NCI-H524 treated with DMSO at 0.1 percent for 48 hours (cell line): ENCODE measurements at places on chromosomes 12 and 14.

- no peak for DNase-seq
Measured at GRCh38 chr14:72480464-72481243, 413.2 kb downstream of the DPF3 start.

DNA sequence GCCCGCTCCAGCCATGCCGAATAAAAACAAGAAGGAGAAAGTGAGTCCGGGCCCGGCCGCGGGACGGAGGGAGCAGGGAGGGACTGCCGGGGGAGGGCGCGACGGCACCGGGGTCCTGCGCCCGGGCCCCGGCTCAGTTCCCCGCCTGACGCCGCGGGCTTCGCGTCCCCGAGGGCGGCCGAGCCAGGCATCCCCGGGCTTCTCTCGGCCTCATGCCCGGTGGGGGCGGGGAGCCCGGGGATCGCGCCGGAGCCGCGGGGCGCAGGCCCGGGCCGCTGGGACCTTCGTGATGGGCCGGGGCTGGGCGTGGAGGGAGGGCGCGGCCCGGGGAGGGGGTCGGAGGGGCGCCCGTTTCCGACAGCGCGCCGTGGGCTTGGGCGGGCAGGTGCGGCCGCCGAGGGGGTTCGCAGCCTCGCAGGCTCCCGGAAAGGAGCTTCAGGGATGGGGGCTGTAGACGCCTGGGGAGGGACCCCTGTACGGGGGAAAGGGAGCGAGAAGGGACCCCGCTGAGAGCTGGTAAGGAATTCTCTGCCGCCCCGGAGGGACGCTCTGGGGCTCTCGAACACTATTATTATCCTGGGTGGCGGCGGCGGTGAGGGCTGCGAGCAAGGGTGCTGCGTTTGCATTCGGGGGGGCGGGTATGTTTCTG lies 496 bp downstream of the PPP2R5C start:
- DNase-seq, result no peak

GRCh38 chr12:106223485-106224354 lies 24.1 kb downstream of the CKAP4 start:
- no peak for DNase-seq

DNA sequence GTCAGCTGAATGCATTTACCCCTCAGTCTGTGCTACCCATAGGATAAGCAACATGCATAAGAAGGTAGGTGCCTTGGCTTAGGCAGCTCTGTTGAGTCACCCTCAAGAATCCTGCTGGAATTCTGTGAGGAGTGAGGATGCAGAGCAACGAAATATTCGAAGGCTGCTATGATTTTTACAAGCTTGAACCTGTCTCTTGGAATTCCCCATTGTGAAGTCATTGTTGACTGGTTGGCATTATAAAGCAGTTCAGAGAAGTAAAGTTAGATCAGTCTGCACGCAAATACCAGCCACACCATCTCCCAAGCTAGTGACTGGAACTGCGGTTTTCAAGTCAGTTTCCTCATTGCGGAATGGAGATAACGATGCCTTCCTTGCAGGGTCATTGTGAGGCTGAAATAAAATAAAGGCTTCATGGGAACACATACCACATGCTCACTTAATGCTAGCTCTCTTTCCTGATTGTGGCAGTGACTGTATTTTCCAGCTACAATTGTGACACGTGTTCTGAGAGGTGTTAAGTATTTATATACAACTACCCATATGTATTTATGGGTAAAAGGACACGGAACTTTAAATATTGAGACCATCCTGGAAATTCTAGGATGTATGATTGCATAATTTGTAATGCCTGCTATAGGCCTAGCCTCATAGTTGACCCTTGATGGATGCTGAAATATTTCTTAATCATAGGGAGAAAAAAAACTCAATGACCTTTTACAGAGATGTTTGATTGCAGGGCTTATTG lies 96.7 kb downstream of the ETV6 start:
- no peak for DNase-seq

DNA sequence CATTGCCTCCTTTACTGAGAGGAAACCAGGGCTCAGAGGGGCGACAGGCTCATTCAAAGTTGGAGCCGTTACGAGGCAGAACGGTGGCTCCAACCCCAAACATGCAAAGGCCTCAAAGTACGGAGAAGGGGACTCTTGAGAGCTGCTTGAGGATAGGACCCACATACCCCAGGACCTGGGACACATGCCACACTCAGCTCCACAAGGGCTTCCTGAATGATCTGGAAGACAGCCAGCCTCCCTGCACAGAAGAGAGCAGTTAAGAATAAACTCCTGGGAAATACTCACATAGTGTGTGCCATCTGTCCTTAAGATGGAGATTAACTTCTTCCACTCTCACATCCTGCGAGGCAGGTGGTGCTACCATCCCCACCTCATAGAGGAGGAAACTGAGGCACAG lies 26.6 kb upstream of the NXPH4 start:
- peak; percentile 66 for DNase-seq

- no peak for DNase-seq
Measured at GRCh38 chr14:30330445-30330844, 228.5 kb upstream of the G2E3 start.

- no peak for DNase-seq
Measured at GRCh38 chr14:83085725-83086124, 1552.1 kb upstream of the SEL1L start.

GRCh38 chr14:63361790-63362189 lies 43.1 kb upstream of the GPHB5 start:
- no peak for DNase-seq

GRCh38 chr14:60204104-60204842 lies 39.1 kb upstream of the DHRS7 start:
- DNase-seq, result no peak

- DNase-seq, result no peak
Measured at GRCh38 chr12:132380641-132381040, 51.3 kb upstream of the GALNT9 start.

DNA sequence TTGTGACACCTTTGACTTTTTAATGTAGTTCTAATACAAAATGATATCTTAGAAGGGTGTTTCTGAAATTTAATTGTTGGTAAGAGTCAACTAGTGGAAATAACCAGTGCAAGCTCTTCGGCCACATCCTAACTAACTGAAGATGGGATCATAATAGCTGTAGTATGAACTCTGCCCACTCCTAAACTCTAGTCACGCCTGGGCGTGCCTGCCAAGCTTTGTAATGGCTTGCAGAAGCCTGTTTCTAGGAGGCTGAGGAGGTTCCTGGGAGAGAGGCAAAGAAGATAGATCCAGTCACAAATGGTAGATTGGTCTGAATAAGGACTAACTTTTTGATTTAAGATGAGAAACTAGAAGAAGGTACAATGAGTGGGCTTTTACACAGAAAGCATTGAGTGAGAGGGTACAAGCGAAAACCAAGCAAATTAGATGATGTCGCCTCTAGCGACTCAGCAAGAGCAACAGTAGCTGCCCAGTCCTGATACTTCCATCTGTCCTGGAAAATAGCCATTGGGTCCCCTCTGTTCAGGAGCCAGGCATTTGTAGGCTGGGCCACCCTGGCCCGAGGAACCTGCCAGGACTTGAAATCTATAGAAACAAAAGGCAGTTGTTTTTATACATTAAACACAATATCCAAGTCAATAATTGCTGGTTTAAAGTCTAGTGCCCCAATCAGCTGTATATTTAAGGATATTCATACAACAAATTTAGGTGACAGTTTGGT lies 148.8 kb downstream of the SLC38A4 start:
- DNase-seq, result no peak

GRCh38 chr12:87201598-87201997 lies 827.6 kb downstream of the C12orf50 start:
- DNase-seq, result no peak

DNA sequence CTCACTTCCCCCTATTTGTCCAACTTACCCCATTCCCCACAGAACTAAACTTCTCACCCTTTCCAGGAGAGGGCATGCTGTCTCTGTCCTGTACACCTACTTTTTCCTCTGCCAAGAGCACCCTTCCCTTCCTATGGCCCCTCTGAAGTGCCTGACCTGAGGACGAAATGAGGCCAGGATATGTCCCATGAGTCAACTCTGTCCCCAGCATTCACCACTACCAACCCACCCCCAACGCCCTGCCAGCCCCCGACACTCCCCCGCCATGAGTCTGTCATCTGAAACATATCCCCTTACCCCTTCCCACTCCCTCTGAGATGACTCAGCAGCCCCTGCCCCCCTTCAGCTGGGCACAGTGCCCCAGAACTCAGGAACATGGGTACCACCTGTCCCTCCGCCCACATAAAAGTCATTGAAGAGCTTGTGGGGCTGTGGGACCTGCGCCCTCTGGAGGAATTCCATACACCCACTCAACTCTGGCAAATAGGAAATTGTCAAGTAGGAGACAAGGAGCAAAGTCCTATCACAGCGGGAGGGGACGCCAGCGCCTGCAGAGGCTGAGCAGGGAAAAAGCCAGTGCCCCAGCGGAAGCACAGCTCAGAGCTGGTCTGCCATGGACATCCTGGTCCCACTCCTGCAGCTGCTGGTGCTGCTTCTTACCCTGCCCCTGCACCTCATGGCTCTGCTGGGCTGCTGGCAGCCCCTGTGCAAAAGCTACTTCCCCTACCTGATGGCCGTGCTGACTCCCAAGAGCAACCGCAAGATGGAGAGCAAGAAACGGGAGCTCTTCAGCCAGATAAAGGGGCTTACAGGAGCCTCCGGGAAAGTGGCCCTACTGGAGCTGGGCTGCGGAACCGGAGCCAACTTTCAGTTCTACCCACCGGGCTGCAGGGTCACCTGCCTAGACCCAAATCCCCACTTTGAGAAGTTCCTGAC lies 26.3 kb downstream of the ITGA7 start:
- peak; percentile 53 for DNase-seq

DNA sequence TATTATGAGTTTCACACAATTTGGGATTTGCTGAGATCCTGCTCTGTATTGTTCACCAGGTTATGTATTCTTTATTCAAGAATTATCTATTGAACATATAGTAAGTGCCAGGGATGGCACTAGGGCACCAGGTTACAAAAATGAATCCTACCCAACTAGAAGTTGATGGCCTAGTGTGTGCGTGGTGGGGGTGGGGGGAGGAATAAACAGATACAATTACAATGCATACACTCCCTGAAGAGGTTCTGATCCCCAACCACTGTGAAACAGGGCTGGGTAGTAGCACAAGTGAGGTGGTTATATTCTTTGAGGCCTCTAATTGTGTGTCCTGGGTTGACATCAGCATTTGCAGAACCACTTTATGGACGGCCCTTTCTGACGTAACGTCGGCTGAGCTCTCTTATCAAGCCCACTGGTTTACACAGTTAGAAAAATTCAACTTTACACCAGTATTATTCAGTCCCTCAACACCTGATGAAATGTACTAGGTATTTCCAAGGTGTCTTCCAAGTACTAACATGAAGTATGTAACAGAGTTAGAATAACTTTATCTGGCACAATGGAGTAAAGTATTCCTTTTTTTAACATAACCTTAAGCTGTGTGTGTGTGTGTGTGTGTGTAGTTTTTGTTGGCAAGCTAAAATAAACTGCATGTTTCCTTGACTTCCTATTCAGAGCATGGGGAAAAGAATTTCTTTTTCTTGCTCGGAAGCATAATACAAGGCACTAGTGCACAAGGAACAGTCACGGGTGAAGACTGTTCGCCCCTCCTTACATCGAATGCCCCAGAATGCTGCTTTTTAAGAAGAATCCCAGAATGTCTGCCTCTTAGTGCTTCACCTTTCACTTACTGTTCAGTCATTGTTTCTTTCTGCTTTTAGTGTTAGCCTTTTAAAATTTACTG lies 8.1 kb upstream of the GLRX5 start:
- DNase-seq, result no peak

DNA sequence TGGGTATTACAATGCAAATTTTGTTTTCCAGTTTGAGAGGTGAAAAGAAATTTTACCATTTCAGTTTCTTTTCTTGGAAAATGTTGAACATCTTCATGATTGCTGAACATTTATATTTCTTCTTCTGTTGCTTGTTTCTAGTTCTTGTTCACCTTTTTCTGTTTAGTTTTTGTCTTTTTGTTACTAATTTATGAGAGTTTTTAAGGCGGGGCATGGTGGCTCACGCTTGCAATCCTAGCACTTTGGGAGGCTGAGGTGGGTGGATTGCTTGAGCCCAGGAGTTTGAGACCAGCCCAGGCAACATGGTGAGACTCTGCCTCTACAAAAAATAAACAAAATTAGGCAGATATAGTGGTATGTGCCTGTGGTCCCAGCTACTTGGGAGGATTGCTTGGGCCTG lies 10.7 kb downstream of the KIF5A start:
- DNase-seq, result no peak

GRCh38 chr12:16166563-16167470 lies 110.7 kb downstream of the SLC15A5 start:
- DNase-seq, result no peak

- no peak for DNase-seq
Measured at GRCh38 chr12:113071135-113072112, 14.9 kb downstream of the DTX1 start.

DNA sequence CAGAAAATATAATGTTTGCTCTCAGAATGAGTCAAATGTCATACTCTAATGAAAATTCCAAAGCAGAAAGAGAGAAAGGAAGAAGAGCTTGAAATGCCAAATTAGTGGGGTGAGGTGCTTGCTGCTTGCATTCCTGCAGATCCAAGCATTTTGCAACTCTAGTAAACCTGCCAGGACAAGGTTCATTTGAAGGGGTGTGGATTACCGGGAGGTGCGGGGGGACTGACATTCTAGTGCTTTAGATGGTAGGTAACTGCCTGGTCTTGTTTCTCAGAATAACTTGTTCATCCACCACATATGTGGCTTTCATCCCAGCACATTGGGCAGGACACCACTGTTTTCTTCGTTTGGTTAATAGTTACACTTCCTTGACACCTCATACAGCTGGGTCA lies 144.4 kb downstream of the AKAP6 start:
- DNase-seq, result no peak

DNA sequence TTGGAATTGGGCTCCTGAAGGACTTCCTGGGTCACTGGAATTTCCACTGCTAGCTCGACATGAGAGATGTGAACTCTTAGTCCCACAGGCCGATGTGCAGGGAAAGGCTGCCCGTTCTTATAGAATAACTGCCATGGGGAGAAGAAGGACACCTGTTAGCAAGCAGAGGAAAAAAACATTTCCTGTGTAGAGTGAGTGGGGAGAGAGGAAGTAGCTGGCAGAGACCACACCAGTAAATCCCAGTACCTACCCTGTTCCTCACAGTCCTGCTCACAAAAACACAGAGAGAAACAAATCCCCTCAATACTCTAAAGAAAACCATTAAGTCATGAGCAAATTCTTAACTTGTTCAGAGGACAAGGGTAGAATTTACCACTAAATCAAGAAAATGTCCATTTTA lies 29.5 kb downstream of the AREL1 start:
- no peak for DNase-seq

DNA sequence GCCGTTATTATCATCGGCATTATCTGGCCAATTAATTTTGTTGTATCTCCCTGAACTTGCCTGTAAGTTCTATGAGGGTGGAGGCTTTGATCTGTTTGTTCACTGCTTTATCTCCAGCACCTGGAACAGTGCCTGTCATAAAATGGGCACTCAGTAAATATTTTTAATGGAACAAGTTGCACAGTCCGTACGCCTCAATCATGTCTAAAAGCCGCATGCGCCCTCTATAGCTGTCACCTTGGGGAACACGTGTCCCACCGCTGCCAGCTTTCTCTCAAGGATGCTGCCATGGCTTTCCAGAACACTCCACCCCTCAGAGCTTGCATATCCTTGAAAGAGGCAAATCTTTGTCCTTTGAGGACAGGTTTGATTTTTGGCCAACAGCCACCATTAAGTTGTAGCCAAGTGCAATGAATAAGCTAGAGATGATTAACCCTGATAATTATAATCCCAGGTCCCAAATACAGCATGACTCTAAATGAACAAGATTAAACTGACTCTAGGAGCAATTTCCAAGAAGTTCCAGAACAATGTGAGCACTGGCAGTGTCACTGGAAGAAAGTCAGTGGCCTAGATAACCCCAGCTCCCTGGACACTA lies 55.1 kb downstream of the ERH start:
- DNase-seq, result no peak
